ENCODE measurements at places on chromosomes 13 and 19.

DNA sequence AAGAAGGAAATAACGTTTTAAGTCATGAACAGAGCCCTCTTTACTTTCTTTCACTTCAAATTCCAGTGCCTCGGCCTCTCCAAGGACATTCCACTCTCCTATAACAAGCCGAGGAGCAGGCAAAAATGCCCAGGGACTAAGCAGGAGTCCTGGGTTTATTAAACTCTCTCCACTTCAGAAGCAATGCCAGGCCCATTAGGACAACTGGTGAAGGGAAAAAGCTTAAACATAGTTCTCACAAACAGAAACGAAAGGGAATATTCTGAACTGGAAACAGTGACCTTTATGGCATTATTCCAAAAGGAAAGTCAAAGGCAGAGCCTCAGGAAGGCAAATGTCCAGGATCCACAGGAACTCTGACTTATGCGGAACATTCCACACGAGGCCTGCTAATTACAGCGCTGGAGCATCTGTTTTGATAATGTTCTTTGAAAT is 30.9 kb upstream of the MED4 start:
- DNase-seq: no peak

DNA sequence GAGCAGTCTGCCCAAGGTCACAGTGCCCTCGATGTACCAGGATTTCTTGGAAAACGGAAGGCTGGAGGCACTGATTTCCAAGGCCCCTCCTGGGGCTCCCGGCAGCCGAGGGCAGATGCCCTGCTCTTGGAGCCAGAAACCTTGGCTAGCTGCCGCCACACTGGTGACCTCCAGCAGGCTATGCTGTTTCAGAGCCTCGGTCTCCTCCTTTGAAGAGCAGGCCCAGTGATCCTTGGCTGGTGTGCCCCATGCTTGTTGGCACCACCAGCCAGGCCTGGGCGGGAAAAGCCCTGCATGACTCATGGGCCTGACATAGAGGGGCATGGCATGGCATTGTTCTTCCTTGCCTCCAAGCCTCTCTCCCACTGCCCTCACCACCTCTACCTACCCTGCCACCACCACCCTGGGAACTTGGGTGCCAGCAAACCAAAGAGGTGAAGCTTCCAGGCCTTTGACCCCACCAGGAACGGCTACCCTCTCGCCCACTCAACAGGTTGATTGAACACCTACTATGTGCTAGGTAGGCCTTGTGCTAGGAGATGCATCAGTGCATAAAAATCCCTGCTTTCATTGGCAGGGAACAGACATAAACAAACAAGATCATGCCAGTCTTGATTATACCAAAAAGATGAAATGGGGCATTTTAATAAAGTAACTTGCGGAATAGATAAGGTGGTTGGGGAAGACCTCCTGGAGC is 1.6 kb upstream of the CLEC11A start:
- no peak for DNase-seq

GRCh38 chr19:10580979-10581631 is 6.0 kb downstream of the AP1M2 start:
- peak; percentile 36 for DNase-seq

- DNase-seq: no peak
Measured at GRCh38 chr13:26759907-26760831, at the start of gene GPR12. Gene GPR12, minus strand, starts transcription at chr13:26760786. Its CDS starts 959 bp downstream, at chr13:26759827.

- DNase-seq: no peak
Measured at GRCh38 chr19:4624733-4625362, 14.5 kb upstream of the TNFAIP8L1 start.

DNA sequence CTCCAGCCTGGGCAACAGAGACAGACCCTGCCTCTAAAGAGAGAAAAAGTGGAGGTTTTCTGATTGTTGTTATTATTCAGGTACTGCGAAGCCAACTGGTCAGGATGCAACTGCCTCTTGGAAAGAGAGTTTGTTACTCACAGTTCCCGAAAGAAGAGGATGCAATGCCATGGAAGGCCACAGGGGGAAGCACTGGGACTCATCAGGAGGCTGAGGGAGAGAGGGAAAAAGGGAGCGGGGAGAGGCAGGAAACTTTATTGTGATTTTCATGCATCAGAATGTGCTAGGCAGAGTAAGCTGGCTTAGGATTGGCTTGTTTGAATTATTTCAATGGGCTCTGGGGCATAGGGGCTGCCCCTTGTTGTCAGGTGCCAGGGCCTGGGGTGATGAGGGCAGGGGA is 27.6 kb downstream of the MYO9B start:
- no peak for DNase-seq

DNA sequence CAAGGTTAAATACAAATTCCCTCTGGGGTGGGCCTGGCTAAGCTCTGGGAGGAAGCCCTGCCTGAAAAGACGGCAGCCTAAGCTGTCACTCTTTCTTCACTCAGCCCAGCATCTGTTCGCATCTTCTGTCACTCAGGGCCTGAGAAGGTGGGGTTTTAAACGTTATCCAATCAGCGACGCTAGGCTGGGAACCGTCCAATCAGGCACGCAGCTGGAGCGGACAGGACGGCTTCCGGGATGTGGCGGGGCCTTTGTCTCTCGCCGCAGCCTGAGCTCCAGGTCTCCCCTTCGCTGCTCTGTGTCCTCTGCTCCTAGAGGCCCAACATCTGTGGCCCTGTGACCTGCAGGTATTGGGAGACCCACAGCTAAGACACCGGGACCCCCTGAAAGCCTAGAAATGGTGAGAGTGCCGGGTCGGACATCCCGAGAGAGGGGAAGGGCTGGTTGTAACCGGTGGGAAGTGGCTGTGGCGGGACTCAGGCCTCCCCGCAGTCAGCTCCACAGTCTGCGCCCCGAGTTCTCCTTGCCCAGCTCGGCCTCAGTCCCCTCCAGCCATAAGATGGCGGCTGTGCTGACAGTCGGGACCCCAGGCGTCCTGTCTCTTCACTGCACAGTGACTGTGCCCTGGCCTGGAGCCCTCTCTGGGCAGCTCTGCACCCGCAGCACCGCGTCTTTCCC is at the start of gene ZNF431:
TSS of gene ZNF431 (plus strand) at position 254 of the 678 bp plus-strand sequence. CDS start at position 398, 144 bp downstream.
- DNase-seq: peak; percentile 41

- no peak for DNase-seq
Measured at GRCh38 chr19:7124782-7125181, 55.3 kb downstream of the ZNF557 start.

DNA sequence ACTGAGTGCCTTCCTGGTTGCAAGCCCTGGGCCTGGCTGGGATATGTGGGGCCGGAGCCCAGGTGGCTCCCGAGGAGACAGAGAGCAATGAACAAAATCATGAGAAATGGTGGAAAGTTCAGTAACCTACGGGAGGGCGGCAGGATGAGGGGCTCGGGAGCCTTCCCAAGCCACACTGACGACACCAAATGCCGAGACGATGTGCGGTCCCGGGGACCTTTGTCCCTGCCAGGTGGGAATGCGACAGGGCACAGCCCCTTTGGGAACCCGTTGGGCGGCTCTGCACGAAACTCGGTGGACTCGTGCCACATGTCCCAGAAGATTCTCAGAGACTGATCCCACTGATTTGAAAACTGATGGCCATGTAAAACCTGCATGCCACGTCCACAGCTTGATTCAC is 11.7 kb upstream of the ZNF14 start:
- DNase-seq: no peak

Measured in esophagus squamous epithelium (tissue), 5 donors.